ENCODE measurements at places on chromosomes 1 and 21.

DNA sequence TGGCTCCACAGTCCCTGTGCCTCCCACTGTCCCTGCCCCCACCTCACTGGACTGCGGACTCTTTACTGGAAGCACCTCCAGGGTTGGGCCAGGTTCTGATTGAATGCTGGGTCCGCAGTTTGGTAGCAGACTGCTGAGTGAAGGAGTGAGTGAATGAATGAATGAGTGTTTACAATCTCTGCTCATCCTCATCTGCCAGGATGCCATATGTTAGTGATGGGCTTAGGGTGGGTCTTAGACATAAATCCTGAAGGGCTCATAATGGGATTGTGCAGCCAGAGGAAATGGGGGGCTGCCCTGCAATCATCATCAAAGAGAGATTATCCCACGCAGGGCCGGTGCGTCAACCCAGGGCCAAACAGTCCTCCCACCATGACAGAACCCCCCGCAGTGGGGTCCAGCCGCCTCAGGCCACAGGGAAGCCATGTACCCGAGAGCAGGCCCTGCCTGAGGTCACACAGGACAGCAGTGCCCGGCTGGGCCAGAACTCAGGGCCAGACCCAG is 26.1 kb downstream of the SLC1A7 start:
- no peak for DNase-seq

DNA sequence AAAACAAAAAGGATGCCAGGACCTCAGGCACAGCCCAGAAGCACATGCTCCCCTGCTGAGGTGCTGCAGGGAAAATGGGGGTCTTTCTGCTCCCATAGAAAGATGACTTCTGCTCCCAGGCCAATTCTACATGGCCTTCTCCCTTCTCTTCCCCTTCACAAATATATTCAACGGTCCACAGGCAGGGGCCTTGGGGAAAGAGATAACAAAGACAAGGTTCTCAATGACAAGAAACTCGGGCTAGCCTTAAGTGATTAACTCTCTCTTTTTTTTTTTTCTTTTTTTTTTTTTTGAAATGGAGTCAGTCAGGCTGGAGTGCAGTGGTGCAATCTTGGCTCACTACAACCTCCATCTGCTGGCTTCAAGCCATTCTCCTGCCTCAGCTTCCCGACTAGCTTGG is 54.2 kb downstream of the H3-3A start:
- DNase-seq = no peak

DNA sequence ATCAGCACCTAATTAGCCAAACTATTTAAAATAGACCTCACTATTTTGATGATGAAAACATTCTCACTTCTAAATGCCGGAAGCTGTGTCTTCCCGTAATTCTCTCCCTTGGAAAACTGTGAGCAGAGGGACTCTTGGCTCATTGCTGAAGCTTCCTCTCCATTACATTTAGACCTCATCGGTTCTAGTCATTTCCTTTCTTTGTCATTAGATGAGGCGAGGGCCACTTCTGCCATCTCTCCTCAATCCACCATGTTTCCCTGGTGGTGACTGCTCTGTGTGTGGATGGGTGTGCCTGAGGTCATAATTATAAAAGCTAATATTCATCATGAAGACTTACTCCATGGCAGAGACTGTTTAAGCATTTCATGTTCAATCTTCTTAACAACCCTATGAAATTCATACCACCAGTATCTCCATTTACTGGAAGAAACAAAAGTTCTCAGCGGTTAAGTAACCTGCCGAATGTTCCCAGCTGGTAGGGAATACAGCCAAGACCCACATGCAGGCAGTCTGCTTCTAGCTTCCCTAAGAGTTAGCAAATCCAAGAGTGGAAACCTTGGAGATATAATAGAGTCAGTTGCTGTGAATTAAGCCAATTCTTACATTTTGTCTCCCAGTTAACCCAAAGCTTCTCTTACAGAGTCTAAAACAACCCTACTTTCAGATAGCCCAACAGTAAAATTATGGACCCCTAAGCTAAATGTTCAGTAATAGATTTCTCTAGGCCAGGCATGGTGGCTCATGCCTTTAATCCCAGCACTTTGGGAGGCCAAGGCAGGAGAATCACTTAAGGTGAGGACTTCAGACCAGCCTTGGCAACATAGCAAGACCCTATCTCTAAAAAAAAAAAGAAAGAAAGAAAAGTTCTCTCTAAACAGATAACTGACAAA is 156.2 kb downstream of the ZBTB18 start:
- DNase-seq = no peak

DNA sequence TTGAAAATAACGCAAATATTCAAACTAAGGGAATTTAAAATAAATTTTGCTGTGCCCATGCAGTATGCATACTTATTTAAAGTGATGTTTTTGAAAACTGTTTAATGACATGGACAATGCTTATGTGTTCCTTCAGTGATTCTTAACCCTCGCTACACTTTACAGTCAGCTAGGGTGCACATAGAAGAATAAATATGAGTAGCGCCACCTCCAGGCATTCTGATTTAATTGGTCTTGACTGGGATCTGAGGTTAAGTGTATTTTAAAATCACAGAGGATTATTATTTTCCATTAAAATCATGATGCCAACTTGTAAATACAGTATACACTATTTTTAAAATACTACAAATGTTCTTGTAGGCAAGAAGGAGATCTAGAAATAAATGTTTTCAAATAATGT is 373.5 kb upstream of the ADGRL4 start:
- DNase-seq = no peak

GRCh38 chr1:58932859-58933598 is 149.2 kb upstream of the JUN start:
- DNase-seq = peak; percentile 90

GRCh38 chr1:186113461-186113860 is 261.6 kb downstream of the TPR start:
- no peak for DNase-seq

DNA sequence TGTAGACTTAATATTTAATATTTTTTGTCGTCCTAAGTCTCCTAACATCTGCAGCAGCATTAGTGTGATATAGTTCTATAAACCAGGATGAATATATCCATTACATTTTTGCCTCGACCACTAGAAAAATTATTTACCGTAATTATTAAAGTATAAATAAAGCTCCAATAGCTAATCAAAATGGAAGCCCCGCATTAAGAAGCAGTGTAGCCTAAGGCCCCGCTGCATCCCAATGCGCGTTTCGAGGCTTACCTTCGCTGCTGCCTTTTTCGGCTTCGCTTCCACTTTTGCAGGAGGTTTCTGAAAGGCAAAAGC is 891 bp downstream of the HMGN1 start:
- DNase-seq = no peak

GRCh38 chr1:242206994-242207393 is 208.1 kb upstream of the MAP1LC3C start:
- no peak for DNase-seq

DNA sequence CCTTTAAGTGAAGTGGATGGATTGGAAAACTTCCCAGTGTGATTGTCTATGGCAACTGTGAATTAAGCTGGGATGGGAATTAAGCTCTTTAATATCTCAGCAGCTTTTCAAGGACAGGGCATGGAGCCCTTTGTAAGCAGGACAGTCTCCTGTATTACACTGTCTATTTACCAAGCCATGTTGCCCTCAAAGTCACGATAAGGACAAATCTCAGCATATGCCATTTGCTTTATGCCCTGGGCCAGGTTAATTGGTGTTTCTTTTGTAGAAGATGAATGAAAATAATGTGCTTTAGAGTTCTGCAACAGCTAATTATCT is 17.6 kb downstream of the UTP25 start:
- DNase-seq = no peak

DNA sequence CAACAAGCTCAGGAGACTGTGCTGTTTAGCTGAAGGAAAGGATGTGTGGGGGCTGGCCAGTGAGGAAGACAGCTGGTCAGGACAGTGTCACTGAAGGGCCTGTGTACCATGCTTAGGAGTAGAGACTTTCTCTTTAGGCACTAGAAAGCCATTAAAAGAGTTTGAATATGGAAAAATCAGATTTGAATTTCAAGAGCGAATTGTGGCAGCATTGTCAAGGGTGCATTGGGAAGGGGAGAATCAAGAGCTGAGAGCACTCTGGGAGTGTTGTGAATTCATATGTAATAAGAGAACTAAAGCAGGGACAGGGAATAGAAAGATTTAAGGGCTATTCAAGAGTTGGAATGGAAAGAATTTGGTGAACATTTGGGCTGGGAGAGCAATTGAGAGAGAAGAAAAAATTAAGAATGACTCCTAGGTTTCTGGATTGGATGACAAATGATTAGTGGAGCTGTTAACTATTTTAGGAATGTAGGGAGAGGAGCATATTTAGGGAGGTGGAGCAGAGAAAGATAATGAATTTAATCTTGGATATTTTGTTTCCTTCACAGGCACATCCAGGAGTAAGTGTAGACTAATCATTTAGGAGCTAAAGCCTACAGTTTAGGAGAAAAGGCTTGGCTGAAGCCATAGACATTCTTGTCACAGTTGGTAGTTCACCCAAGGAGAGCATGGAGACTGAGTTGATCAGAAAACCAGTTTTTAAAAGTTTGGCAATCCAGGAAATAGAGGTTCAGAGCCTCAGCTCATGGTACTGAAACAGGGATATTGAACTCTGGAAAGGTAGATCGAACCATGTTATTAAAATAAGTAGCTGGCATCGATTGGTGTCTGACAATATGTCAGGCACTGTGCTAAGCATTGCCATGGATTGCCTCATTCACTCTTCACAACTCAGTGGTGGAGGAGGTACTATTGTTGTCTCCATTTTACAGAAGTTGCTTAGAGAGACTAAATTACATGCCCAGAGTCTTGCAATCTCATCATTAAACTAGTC is 23.1 kb upstream of the TOR3A start:
- no peak for DNase-seq

- DNase-seq = peak; percentile 36
Observed at GRCh38 chr1:37602750-37603694, 7.3 kb upstream of the GNL2 start.

DNA sequence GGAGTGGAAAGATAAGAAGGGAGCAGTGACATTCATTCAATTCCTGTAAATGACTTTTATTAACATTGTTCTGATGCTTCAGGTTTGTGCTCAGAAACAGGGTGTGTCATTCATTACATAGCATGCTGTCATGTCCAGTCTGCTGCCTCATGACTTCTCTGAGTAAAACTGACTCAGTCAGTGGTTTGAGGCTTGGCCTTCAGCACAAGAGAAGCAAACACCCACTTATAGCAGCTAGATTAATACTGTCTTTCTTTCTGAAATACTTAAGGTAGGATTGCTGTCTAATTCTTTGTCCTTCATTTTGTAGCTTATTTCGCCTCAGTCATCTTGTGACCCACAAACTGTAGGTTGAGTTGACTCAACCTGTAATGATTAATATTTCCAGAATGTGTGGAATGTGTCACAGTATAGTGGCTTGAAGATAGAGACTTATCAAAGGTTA is 32.9 kb downstream of the RASAL2 start:
- peak; percentile 82 for DNase-seq

DNA sequence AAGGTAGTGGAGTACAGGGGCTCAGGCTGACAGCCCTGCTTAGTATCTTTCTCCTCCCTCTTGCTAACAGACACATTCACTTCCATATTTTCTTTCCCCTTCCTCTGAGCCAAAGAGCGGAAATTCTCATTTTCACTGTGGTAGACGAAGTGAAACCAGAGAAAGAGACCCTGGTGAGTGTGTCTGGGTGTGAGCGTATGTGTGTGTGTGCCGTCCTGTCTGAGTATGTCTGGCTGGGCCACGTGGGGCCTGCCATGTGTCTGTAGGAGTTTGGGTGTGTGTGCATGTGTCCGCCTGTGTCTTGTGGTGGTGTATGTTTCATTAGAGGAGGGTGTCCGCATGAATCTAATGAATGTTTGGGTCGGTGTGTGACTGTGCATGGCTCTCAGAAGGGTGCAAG is 1.7 kb downstream of the COL8A2 start:
- no peak for DNase-seq

DNA sequence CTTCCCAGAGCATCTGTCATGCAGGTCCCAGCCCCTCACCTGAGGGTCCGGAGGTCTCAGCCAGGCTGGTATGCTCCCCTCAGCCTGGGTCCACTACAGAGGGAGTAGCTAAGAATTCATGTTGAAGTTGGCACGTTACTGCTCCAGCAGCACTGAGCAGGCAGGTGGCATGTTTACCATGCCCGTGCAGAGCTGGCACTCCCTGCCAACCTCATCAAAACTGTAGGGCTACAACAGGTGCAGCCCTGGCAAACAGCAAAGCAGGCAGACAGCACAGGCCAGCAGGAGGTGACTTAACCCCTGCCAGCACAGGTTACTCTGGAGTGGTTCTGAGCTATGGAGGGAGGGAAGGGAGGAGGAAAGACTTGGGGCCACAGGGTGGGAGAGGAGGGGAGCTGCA is 46.4 kb downstream of the NUAK2 start:
- no peak for DNase-seq
